NCI-H226 (cell line): ENCODE measurements at places on chromosomes 6 and 20.

DNA sequence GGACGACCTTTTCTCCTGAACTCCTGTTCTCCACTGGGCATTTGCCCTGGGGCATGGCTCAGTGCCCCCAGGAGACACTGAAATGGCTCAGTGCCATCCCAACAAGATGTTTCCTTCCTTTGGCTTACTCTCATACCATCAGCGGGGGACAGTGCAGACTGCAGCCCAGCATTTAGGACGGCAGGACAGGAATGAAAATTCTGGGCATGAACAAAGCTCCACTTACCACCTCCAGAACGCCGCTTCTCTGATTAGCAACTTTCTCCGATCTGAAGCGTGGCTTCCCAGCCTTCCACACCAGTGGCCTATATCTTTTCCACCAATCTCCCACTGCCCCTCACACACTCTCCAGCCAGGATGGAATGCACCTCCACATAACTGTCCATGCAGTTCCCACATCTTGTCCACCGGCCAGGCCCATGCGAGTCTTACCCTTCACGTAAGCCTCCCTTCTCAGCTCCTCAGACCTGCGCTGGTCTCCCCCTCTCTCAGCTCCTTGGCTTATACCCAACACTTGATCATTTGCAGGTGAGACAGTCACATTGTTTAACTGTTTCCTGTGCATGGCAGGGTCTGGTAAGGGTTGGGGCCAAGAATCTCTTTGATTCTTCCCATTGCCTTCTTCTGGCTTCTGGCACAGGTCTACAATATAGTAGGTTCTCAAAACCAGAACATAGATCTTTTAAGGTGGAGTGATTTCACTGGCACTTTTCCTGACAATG, 114.5 kb downstream of the FYN start:
- DNase-seq, result no peak

DNA sequence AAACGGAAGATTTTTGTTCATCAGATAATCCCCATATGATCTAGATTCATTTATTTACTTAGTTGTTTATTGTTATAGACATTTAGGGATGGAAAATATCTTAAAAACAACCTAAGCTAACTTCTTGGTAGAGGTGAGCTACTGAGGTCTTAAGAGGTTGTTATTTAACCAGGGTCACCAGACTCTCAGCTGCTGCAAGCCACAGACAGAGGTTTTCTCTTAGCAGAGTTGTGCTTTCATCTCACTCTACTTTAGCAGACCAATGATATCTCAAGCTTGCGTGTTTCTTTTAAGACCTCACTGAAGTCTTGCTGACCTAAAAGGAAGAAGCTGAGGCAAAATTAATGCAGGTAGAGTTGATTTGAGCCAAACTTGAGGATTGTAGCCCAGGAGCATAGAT, 43.6 kb downstream of the NCOA7 start:
- DNase-seq, result no peak

DNA sequence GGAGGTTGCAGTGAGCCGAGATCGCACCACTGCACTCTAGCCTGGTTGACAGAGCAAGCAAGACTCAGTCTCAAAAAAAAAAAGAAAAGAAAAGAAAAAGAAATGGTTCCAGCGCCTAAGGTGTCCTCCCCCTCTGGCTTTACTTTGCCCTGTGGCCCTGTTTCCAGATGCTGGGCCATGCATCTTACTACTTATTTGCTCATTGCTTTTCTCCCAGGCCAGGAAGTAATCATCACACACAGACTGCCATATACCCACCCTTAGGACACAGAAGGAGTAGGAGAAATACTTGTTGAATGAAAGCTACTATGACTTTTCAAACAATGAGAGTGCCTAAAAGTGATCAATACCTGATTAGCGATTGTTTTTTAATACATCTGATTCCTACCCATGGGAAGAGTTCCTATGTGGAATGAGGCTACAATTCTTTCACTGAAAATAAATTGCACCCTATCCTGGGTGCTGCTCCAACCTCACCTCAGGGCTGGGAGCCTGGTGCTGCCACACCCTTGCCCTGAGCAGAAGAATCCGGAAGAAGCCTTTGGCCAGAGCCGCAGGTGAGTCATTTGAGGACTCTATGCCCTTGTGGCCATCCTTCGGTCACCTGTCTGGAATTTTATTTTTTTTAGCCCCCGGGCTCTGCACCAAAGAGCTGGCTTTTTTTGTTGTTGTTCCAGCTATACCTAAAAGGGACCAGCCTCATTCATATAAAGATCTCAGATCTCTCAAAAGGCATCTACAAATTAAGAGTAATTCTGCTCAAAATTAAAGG, 22.7 kb upstream of the TFAP2C start:
- DNase-seq, result peak; percentile 45

DNA sequence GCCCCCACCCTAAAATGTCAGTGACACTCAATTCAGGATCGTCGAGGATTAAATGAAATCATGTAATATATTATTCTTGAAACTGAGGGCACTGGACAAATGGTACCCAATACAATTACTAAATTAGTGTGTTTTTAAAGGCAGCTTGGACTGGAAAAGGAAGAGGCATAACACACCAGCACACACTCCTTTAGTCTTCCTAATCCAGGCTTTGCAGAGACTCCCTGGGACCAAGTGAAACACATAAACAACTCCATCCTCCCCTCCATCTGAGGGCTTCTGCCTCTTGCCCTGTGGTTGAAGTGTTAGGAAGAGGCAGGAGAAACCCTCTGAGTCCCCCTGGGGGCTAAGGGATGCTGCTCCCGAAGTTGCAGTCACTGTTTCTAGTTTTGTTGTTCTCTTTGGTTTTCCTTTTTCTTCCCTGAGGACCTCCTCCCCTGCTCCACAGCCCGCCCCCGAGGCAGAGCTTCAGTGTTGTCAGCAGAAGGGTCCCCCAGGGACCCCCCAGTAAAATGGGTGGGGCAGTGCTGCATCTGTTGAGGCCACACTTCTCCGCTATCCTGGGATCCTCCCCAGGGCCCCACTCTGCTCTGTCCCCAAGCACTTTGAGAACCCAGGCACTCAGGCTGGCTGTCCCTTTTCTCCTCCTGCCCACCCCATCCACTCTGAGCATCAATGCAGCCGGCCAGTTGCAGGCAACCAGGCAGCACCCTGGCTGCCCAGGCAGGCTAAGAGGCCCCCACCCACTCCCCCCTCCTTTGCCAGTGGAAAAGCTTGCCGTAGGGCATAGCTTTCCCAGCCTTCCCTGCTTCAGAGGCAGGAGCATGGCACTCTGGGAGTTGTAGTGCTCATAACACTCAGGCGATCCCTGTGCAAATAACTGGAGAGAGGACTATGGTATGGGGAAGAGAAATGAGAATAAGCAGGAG, 5.9 kb downstream of the TMEM63B start:
- peak; percentile 33 for DNase-seq

GRCh38 chr6:77587963-77588362, 64.9 kb upstream of the MEI4 start:
- DNase-seq, result no peak

- no peak for DNase-seq
Measured at GRCh38 chr6:151807513-151808370, at the start of gene ESR1. ESR1 (plus strand) TSS chr6:151807682; CDS start chr6:151807913, 231 bp downstream.
